ENCODE measurements at places on chromosomes 7 and 10.

DNA sequence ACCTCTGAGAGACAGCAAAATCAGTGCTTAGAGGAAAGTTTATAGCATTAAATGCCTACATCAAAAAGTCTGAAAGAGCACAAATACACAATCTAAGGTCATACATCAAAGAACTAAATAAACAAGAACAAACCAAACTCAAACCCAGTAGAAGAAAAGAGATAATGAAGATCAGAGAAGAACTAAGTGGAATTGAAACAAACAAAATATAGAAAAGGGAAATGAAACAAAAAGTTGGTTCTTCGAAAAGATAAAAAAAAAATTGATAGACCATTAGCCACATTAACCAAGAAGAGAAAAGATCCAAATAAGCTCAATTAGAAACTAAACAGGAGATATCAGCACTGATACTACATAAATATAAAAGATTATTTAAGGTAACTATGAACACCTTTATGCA is 280.0 kb upstream of the NRG3 start:
- no peak for DNase-seq

GRCh38 chr10:7819121-7819460 is 786 bp downstream of the TAF3 start:
- peak; percentile 67 for DNase-seq

GRCh38 chr7:141389140-141389796 is 161.9 kb upstream of the AGK start:
- DNase-seq, result no peak

DNA sequence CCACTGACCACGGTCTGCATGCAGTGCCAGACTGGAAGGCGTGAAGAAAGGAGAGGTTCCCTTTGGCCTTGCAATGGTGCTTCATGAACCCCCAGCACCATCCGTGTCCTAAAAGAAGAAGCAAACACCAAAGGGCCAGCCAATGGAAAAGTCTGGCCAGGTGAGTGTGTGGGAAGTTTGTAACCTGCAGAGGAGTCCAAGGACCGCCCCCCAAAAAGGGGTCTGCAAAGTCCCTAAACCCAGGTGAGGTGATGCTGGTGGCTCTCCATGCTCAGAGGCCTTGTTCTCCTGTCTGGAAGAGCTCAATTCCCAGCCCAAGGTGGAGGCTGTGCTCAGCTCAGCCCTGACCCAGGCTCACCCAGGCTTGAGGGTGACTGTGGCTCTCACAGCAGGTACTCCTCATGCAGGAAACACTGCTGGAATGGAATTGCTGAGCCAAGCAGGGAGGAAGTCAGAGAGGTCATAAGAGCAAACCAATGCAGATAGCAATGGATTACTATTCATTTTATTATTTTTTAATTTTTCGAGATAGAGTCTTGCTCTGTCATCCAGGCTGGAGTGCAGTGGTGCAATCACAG is 52.4 kb upstream of the NANOS1 start:
- DNase-seq, result no peak

- DNase-seq, result no peak
Observed at GRCh38 chr7:2030475-2031450, 202.0 kb downstream of the MAD1L1 start.

GRCh38 chr7:28957751-28958234 is 337 bp downstream of the TRIL start:
- DNase-seq, result no peak

DNA sequence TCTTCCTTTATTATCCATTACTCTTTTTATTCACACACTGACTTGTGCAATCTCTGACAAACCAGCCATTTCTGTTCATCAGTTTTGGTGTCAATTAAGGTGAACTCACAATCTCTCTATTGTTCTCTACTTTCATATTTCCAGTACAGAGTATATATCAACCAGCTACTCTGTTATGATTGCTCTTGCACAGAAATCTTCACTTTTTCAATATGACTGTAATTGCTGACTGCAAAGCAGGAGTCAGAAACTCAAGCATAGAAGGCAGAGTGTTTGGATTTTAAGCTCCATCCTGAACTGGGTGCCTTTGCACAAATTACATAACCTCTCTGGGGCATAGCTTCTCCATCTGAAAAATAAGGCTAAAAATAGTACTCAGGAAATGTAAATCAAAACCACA is 1042.0 kb downstream of the GRM8 start:
- DNase-seq, result no peak

- DNase-seq, result peak; percentile 23
Observed at GRCh38 chr10:71582506-71583475, 136.8 kb downstream of the C10orf105 start.

DNA sequence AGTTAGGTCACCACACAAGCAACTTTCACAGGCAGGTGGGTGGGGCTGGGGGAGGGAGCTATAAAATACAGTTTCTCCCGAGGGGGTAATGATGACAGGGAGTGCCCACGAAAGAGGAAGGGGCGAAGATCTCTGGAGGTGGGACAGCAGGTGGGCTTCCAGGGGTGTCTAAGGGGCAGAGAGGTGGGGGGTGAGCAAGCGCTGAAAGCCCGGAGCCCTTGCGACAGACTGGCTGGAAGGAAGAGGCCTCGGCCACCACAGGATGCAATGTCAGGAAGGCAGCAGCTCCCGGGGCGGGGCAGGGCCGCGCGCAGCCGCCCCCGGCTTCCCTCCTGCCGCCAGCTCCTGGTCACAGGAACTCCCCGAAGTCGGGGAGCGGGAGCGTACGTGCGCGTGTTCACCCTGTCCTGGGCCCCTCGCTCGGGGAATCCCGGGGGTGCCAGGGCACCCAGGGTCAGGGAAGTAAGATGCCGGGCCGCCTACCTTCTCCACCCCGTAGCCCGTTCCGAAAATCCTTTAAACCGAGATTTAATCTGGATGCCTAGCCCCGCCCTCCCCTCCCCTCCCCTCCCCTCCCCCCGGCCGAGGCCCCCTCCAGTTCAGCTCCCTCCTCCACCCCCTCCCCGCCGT is 105.2 kb upstream of the PPIF start:
- peak; percentile 70 for DNase-seq

- no peak for DNase-seq
Observed at GRCh38 chr7:30971440-30971839, 7.7 kb downstream of the GHRHR start.

DNA sequence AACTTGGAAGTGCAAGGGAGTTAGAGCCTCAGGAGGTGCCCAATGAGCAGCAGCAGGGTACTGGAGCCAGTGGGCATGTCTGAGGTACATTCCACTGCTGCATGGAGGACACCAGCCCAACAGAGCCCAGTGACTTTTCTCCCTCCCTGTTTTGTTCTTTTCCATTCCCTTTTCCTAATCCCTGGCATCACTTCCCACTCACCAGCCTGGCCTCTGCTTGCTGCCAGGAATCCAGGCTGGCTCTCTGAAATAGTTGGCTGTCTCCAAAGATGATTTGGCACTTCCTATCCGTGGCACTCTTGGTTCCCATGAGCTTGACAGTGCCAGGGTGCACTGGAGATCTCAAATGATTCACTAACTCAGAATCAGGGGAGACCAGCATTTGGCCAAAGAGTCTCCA is 97.7 kb upstream of the ZPBP start:
- no peak for DNase-seq

DNA sequence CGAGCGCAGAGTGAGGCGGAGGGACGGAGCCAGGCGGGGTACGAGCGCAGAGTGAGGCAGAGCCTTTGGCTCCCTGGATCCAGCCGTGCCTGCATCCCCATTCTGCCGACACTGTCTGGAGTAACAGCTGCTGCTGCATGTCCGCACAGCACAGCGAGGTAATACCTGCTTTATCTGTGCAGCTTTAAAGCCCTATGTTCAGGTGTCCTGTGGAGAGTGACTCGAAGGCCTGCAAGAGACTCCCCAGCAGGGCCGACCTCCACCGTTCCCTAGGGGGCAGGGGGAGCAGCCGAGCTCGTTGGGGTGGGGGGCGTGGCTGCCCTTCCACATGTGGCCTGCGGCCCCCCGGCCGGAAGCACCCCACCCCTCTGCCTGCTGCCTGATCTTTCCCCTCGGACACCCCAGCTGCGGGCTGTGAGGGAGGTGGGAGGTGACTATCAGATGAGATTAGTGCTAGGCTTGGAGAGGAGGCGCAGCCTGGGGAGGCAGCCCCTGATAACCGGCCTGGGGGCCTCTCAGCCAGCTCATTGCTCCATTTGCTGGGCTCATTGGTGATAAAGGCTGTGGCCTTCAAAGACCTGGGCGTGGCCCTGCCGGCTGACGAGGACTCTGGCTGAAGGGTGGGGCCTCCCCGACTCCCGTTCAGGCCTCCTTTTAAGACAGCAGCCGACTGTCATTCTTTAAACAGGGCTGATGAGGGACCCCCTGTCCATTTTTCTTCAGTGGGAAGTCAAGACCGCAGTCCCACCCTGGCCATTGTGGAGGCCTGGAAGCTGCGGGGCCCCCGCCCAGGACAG is 8.0 kb downstream of the VENTX start:
- DNase-seq, result no peak

GRCh38 chr7:148288592-148289151 is 301.9 kb upstream of the C7orf33 start:
- DNase-seq, result no peak

DNA sequence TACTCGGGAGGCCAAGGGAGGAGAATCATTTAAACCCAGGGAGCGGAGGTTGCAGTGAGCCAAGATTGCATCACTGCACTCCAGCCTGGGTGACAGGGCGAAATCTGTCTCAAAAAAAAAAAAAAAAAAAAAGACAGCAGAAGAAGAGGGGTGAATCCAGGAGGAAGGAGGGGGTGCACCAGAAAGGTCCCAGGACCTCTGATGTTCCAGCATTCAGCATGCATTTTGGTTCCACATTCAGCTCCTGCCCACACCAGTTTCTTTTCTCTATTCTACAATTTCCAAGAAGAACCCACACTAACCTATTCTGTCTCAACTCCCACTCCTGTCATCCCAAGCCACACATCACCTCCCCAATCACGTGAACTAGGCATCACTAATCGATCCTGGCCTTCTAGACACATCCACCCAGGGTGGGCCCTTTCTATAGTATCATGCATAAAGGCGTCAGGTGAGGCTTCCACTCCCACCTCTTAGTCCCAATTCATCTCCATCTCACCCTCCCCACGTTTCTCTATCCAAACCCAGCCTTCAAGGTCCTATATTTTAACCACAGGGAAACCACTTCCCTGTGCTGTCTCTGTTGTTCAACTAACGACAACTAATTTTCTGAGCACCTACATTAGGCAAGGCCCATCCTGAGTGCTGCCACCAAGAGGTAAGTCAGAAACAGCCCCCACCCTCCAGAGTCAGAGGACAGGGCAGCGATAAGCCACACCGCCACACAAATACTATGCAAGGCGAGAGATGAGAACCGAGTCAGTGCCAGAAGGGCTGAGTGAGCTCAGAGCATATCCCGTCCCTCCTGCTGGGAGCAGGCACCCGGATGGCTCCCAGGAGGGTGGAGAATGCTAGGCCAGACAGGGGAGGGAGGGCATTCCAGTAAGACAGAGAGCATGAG is 2.2 kb downstream of the ANXA11 start:
- DNase-seq, result peak; percentile 74

DNA sequence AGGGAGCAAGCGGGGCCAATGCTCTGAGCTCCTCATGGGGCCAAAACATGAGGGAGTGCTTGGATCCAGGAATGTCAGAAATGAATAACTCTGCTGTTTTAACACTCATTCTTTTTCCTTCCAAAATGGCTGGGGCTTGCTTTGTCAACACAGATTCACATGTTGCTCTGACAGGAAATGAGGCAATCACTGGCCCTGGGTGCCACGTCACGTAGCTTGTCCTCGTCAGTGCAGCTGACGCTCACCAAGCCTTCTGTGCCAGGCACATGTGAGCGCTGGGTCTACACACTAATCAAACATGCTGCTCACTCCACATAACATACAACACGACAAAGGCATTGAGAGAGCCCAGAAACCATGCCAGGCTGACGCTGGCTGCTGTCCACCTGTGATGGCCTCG is 198.9 kb downstream of the WDR37 start:
- DNase-seq, result no peak

GRCh38 chr10:30256084-30256483 is 93.0 kb downstream of the MTPAP start:
- DNase-seq, result no peak

DNA sequence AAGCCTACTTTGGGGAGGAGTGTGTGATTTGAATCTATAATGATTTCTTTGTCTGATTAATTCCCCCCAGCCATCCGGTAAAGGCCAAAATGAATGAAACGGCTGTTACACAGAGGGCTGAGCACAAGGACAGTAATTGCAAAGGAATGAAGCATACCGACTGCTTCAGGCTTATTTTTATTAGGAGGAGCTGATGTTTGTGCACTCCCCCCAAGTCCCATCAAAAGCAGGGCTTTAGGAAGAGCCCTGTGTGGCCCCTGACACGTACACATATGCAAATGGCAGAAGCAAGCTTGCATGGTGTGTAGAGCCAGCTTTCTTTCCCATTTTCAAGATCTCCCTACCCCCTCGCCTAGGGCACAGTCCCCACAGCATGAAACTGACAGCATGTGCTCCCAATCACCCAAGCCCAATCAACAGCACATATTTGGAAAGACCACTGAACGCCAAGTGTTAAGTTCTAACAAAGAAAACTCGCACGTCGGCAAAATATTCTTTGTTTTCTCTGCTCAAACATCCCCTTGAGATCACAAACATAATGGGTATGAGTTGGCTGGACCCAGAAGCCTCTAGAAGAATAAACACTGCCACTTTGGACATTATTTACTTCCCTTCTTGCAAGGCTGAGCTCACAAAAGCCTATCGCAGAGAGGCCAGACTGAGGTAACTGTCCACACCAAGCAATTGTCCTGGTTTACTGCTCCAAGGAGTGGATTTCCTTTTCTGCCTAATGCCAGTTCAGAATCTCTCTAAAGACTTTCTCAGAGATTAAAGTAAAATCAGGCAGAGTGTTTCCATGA is 143.0 kb downstream of the CUBN start:
- DNase-seq, result no peak

DNA sequence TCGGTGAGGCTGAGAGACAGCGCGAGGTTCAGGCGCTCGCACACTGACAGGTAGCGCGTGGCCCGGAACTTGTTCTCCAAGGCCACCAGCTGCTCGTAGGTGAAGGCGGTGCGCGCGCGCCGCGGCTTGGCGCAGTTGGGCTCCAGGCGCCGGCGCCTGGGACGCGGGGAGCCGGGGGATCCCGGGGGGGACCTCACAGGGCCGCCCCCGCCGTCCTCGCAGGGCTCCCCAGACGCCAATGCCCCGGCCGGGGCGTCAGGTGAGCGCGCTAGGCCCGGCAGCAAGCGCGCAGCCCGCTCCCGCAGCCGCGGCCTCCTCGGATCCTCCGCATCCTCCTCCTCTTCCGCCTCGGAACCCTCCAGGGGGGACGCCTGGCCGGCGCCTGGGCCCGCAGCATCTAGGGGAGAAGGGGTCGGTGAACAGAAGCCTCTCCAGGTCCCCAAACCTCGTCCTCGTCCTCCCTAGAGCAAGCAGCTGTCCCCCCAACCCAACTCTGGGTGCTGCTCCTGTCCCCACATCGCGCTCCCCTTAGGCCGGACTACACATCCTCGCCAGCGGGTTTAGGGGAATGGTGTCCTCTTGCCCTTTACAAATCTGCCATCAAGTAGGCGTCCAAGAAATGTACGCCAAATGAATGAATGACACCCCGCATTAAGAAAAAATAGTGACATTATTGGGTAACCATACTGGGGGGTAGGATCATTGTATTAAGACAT is 1.9 kb downstream of the NKX1-2 start:
- peak; percentile 56 for DNase-seq

DNA sequence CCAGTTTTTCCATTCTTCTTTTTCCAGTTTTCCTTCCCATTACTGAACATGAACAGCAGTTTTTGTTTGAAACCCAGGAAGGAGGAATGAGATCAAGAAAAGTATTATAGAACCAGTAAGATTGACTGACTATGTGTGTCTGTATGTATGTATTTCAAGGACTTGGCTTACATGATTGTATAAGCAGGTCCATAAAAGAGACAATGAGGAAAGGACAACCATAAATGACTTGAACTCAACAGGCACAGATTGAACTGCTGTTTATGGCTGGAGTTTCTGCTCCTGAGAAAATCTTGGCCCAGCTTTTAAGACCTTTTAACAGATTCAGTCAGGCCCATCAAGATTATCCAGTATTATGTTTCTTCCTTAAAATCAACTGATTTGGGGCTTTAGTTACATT is 39.1 kb downstream of the TMEM106B start:
- no peak for DNase-seq
